ENCODE measurements at places on chromosomes 13 and 19. TPM values are rescaled to one million over a fixed set of nuclear protein-coding genes. Genes with fewer than 3 reads are reported as not detected.

The STX10 gene
- total RNA-seq, result 35.1 TPM

The GGN gene
- total RNA-seq, result 0.68 TPM

The TEKTIP1 gene
- not detected for total RNA-seq

The GPR183 gene
- total RNA-seq, result not detected

The JAK3 gene
- 0.21 TPM for total RNA-seq

The MAB21L1 gene
- 0.45 TPM for total RNA-seq

The SIGLEC9 gene
- total RNA-seq, result not detected

The TMPRSS9 gene
- not detected for total RNA-seq

The ADPRHL1 gene
- total RNA-seq, result 2.2 TPM

The KLF5 gene
- total RNA-seq, result 34.3 TPM

The ZNF177 gene
- total RNA-seq, result 1.0 TPM

The ZNF8 gene
- total RNA-seq, result 10.2 TPM

The GIPR gene
- total RNA-seq, result 1.3 TPM

The DMKN gene
- total RNA-seq, result 127 TPM

The MPHOSPH8 gene
- total RNA-seq, result 27.3 TPM

The ELSPBP1 gene
- total RNA-seq, result not detected

The ZNF681 gene
- total RNA-seq, result 1.3 TPM

The NAT14 gene
- total RNA-seq, result 5.0 TPM

The CNN1 gene
- not detected for total RNA-seq

The LRG1 gene
- not detected for total RNA-seq

The ZNF433 gene
- 4.5 TPM for total RNA-seq

The RFXANK gene
- total RNA-seq, result 66.8 TPM

The KIR3DL2 gene
- not detected for total RNA-seq

The KLK14 gene
- 0.80 TPM for total RNA-seq

The PLIN5 gene
- not detected for total RNA-seq

The TNFSF13B gene
- total RNA-seq, result 1.7 TPM

The URAD gene
- total RNA-seq, result not detected

The MBD3L2B gene
- not detected for total RNA-seq

The C3 gene
- 20.5 TPM for total RNA-seq

The CD177 gene
- 1.7 TPM for total RNA-seq

The CEACAM18 gene
- not detected for total RNA-seq

The FGF9 gene
- total RNA-seq, result not detected

The NECTIN2 gene
- 51.0 TPM for total RNA-seq

The CEACAM8 gene
- total RNA-seq, result not detected
